ENCODE measurements at places on chromosomes 3 and 15. TPM values are rescaled to one million over a fixed set of nuclear protein-coding genes. Genes with fewer than 3 reads are reported as not detected.

DNA sequence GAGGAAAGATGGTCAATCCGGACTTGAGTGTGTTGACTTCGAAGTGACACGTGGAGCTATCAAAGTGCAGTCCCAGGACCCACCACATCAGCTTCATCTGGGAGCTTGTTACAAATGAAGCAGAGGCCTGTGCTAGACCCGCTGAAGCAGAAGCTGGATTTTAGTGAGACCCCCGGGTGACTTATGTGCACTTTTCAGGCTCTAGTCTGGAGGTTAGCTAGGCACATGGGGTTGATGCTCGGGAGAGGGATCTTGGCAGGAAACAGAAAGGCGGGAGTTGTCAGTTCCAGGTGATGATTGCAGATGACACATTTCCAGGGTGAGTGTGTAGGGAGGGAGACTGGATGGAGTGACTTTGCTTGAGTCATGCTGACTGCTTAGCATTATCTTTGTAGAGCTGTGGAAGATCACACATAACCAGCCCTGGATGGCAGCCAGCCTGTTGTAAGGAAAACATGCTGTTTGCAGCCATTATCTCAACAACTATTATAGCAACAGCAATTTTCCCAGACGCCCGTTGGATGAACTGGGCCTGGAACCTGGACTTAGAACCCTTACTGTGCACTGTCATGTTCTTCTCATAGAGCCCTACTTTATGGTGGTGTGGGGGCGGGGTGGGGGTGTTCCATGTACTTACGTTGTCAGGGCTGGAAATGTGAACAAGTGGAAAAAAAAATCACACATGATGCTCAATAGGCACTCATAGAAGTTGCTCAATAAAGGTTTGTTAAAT lies 122.4 kb downstream of the THSD4 start:
- DNase-seq = no peak
- H3K27me3 ChIP-seq = no peaks in the 10 kb centered on the region
- no peak overlapping the region for H3K4me3 ChIP-seq
- H3K4me1 ChIP-seq = no peaks in the 10 kb centered on the region

DNA sequence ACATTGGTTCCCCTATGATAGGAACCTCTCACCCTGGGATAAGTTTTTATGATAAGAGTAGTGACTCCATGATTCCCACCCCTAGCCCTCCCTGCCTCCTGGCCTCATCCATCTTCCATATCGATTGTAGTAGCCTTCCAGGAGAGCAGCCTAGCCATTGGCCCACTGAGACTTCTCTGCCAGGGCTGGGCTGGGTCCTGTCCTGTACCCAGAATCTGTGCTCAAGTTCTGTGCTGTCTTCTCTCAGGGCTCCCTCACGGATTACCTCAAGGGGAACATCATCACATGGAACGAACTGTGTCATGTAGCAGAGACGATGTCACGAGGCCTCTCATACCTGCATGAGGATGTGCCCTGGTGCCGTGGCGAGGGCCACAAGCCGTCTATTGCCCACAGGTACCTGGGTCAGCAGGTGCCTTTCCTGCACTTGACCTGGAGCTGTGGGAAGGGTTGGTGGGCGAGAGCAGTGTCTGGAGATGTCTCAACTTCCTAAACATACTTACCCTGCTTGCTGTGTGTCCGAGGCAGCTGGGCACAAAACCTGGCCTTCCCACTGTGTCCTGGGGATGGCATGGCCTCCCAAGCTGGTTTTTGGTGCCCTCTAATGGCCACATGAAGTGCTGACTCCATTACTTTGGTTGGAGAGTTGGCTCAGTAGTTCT lies 16.6 kb upstream of the EXOG start:
- peaks cover 60% of the 10 kb centered on the region for H3K36me3 ChIP-seq
- H3K27ac ChIP-seq = no peak overlapping the region
- H3K4me1 ChIP-seq = no peaks in the 10 kb centered on the region
- no peaks in the 10 kb centered on the region for H3K27me3 ChIP-seq

The ADAMTS7 gene
- total RNA-seq = 42.5 TPM

DNA sequence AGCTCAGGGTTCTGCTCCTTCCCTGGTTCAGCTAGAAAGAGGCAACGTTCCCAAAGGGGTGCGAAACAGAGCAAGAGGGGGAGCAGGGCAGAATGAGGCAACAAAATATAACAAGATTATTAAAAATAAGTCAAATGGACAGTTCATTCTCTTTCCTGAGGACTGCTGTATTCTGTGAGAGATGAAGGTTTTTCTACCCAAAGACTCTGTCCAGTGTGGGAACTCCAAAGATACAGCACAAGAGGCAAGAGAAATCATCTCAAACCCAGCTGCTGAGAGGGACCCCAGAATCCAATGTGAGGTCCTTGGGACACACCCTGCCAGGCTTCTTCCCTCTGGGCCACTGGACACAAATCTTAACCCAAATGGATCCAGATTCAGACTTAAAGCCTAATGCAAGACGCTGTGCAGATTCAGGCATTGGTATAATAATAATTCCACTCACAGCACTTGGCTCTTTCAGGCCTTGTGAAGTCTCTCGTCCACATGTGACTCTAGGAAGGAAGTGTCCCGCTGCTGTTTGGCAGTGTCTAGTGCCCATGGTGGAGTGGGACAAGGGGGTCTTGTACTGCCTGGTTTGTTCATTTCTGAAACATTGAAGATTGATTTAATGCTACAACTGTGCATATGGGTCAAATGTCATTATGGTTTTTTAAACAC lies 14.5 kb upstream of the ARHGAP31 start:
- no peaks in the 10 kb centered on the region for H3K4me1 ChIP-seq
- H3K27me3 ChIP-seq = no peaks in the 10 kb centered on the region
- no peak for DNase-seq

The POPDC2 gene
- total RNA-seq = 1.6 TPM

The ARHGEF26 gene
- 5.4 TPM for total RNA-seq

- H3K4me1 ChIP-seq = no peaks in the 10 kb centered on the region
- no peak overlapping the region for H3K4me3 ChIP-seq
- no peak for DNase-seq
These were observed 18.2 kb upstream of the JMJD7 start for GRCh38 chr15:41809526-41810220.

DNA sequence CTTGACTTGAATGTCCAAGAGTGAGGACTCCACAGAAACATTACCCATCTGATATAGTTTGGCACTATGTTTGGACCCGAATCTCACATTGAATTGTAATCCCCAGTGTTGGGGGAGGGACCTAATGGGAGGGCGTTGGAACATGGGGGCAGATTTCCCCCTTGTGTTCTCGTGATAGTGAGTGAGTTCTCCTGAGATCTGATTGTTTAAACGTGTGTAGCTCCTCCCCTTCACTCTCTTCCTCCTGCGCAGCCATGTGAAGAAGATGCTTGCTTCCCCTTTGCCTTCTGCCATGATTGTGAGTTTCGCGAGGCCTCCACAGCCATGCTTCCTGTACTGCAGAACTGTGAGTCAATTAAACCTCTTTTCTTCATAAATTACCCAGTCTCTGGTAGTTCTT lies 273.9 kb upstream of the TBC1D5 start:
- peaks cover 8% of the 10 kb centered on the region for H3K4me1 ChIP-seq
- H3K36me3 ChIP-seq = peaks cover 6% of the 10 kb centered on the region
- H3K27ac ChIP-seq = no peak overlapping the region
- no peak for DNase-seq
- H3K4me3 ChIP-seq = no peak overlapping the region

GRCh38 chr3:24734019-24734418 lies 239.4 kb upstream of the THRB start:
- H3K27ac ChIP-seq = no peak overlapping the region
- no peaks in the 10 kb centered on the region for H3K36me3 ChIP-seq
- no peak for DNase-seq
- peak overlapping the region; percentile 24 for H3K4me3 ChIP-seq

DNA sequence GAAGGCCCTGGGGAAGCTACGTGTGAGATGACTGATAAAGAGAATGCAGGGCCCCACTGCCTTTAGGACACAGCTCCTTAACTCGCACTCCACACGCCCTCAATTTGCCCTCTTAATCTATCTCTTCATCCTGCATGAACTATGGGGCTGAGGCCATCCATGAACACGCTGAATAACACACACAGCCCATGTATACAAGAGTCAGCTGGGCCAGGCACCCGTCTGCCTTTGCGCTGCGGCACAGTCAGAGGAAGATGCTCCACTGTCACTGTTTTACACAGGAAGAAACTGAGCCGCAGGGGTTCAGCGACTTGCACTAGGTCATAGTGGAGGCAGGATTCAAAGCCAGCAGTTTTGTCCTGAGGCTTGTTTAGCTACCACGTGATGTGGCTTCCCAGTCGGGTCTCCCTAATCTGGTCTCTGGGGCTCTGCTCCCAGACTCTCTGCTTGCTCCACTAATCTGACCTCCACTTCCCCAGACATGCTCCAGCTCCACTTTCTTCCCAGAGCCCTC lies 43.9 kb downstream of the TLE3 start:
- H3K27me3 ChIP-seq = no peaks in the 10 kb centered on the region
- no peak overlapping the region for H3K4me3 ChIP-seq
- H3K4me1 ChIP-seq = no peaks in the 10 kb centered on the region

DNA sequence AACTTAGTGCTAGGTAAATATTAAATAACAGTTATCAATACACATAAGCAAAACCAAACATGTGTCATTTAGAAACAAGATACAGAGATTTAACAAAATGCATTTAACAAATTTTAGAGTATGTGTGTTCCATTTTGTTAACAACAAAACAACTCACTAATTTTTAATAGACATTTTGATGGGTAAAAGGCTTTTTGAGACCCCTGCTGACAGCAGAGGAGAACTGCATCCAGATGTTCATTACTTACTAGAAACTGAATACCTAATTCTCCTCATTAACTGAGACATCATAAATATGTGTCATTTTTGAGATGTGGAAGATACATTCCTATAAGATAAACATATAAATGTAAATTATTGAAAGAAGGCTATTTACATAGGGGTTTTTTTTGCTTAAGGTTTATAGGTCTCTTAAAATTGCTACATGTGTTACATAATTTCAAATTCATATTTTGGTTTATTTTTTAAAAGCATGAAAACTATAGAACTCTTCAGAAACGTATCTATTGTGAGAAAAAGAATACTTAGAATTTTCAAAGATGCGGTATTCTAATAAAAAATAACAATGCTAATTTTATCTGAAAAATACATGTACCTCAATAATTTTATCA lies 1009.8 kb downstream of the TUSC7 start:
- H3K27ac ChIP-seq = no peak overlapping the region
- no peaks in the 10 kb centered on the region for H3K36me3 ChIP-seq

The SERF2 gene
- 683 TPM for total RNA-seq

The SLC2A2 gene
- 0.48 TPM for total RNA-seq

- H3K4me3 ChIP-seq = peak overlapping the region; percentile 62
- no peaks in the 10 kb centered on the region for H3K27me3 ChIP-seq
- peak; percentile 73 for DNase-seq
- no peak overlapping the region for H3K27ac ChIP-seq
These were observed 121.3 kb upstream of the SOX14 start for GRCh38 chr3:137642831-137643230.

DNA sequence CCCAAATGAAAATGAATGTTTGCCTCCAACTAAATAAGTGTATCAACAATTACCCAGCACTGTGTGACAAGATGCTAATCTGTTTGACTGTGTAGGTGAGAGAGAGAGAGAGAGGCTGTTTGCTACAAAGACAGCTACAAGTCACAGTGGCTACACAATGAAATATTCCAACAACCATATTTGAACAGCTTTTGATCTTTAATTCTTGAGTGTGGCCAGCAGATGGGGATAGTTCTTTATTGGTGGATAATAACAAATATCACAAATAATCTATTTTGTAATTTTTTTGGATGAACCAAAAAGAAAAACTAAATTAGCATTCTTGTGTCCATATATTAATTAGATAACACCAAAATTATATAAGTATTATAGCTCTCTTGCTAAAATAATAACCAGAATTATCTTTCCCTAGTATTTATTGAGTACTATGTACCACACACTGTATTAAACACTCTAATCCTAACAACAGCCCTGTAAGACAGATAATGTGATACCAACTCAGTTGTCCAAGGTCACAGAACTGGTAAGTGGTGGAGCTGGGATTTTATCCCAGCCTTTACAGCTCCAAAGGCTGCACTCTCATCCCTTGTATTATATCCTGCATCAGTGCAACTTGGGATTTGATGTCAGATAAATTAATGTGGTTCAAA lies 61.9 kb upstream of the C3orf80 start:
- H3K27ac ChIP-seq = peak overlapping the region; percentile 98
- H3K4me1 ChIP-seq = no peaks in the 10 kb centered on the region
- no peaks in the 10 kb centered on the region for H3K36me3 ChIP-seq
- DNase-seq = no peak
- H3K4me3 ChIP-seq = no peak overlapping the region

DNA sequence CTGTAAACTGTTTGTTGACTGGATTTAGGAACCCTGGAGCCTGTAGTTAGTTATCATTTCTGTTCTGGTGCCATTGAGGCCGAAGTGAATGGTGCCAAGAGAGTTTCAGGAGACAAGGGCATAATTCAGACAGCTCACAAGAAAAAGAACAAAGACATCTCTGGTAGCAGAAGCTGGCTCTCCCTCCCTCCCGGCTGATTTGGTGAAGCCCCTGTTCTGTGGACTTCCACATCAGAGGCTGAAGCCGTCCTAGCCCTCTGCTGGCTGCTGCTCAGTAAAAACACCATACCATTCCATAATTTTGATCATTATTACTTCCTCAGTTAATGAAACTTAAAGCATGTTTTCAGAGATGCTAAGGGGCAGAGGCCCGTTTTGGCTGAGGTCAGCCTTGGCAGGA lies 381.2 kb upstream of the WNT5A start:
- H3K4me3 ChIP-seq = no peak overlapping the region
- H3K36me3 ChIP-seq = no peaks in the 10 kb centered on the region
- no peaks in the 10 kb centered on the region for H3K4me1 ChIP-seq
- H3K27me3 ChIP-seq = no peaks in the 10 kb centered on the region
- no peak overlapping the region for H3K27ac ChIP-seq
